ENCODE measurements at places on chromosomes 6 and 20.

DNA sequence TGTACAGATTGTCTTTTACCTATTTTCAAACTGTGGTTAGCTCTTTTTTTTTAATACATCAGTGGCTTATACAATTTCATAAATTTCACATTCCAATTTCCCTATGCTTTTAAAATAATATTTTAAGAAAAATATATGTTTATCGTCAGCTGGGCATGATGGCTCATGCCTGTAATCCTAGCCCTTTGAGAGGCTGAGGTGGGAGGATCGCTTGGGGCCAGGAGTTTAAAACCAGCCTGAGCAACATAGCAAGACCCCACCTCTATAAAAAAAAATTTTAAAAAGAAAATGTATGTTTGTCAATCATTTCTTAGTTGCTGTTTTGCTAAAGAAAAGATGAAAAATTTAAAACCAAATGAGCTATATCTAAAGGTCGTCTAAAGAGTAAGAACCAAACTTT, 3.4 kb downstream of the GJA1 start:
- DNase-seq, result no peak

GRCh38 chr20:54223751-54224150, 15.9 kb downstream of the PFDN4 start:
- DNase-seq, result no peak

DNA sequence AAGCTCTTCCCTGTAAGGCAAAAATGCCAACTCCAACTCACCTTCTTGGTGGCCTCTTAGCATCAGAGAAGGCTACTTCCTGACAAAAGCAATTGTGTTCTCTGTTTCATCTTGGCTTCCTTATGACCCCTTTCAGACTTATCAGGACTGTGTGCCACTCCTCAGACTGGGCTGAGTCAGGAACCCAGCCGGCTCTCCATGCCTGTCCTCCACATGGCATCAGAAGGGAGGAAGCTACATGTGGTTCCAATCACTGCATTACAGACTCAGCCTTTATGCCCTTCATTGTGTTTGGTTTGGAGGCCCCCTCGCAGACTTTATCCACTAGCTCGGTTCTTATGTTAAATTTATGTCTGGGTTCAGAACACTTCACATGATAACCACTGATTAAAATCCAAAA, 142.5 kb downstream of the SLC24A3 start:
- no peak for DNase-seq

- DNase-seq, result no peak
Observed at GRCh38 chr20:1415667-1416468, 23.0 kb upstream of the FKBP1A start.

- DNase-seq, result no peak
Observed at GRCh38 chr6:87870556-87870955, 168.5 kb upstream of the AKIRIN2 start.

Measured in stimulated activated CD4-positive, alpha-beta T cell treated with anti-CD3 and anti-CD28 coated beads, Interleukin-2, amount 100 ng/mL, for 24 hours (primary cell).